ENCODE measurements at places on chromosomes 1 and 21.

DNA sequence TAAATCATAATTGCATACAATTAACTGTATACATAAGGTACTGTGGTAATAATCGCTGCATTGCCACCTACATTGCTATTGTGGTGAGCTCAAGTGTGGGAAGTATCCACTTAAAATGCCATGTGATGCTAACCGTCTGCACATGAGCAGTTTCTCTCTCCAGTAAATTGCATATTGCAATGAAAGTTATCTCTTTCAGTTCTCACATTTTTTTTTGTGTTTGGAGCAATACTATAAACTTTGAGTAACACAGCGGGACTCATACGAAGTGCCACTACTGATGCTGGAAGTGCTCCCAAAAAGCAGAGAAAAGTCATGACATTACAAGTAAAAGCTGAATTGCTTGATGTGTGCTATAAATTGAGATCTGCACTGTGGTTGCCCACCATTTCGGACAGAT lies 38.5 kb downstream of the DISC1 start:
- DNase-seq: no peak

- DNase-seq: no peak
These were observed 69.2 kb downstream of the DTL start for GRCh38 chr1:212104586-212105325.

- DNase-seq: no peak
These were observed 156.3 kb downstream of the TM2D1 start for GRCh38 chr1:61568460-61569302.

DNA sequence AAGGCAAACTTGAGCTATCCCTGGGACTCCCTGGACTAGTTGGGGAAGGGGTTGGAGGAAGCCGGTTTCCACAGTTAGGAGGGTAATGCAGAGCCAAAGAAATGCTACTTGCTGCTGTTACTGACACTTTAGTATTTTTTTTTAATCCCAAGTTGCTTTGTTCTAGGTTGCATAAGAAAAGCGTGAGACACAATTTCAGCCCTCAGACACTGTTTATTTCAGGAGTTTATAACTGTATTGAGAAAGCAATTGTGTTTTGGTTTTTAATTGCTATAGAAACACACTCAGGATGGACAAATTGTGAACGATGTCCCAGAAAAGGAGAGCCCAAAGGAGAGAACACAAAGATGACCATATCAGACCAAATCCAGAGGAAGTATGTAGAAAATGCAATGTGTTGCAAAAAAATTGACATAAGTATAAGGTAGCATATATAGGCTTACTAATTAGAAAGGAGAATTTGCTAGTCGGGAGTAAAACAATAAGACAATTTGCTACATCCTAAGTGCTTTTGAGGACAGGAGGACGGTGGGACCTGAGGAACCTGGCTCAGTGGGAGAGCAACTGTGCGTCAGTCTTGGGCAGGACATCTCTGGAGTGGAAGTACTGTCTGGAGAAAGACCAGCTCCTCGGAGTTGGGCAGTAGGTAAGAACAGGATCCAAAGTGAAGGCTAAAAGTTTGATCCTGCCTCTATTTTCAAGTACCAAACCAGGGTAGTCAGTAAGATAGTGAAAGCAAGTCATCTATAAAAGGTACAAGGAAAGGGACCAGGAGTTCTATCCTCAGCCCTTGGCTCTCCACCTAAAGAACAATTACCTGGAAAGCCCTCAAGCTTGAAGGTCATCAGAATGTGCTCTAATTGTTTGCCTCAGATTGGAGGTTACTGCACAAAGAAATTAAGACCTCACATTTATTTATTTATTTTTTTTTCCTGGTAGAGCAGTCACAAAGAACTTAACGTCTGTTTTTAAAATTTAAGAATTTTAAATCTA lies 39.9 kb downstream of the DIPK1A start:
- no peak for DNase-seq

DNA sequence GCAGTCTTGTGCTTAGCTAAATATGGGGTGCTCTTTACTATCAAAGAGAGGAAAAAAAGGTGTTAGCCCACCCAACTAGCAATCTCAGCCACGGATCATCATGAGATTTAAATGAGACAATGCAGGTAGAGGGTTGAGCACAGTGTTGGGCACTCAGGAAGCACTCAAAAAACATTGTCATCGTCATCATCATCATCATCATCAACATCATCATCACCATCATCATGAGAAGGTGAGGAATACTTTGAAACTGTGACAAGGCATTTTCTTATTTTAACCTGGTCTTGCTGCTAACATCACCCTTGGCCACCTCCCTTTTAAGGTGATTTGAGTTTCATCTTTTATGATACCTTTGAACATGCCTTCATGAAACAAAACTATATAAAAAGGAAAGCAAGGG lies 3.3 kb upstream of the MAPKAPK2 start:
- DNase-seq: no peak

- DNase-seq: no peak
These were observed 479.8 kb upstream of the VAMP3 start for GRCh38 chr1:7290971-7291970.

DNA sequence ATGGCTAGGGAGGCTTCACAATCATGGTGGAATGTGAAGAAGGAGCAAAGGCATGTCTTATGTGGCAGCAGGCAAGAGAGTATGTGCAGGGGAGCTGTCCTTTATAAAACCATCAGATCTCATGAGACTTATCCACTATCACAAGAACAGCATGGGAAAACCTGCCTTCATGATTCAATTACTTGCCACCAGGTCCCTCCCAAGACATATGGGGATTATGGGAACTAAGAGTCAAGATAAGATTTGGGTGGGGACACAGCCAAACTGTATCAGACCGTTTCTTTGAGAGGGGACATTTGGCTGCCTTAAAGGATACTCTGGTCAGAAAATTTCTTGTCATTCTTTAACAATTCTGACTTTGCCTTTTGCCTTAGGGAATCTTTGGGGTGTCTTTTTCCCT lies 3.2 kb upstream of the XPR1 start:
- DNase-seq: no peak

- DNase-seq: no peak
These were observed 84.6 kb downstream of the LAMC2 start for GRCh38 chr1:183270541-183271141.

GRCh38 chr1:71561206-71561605 lies 480.4 kb upstream of the ZRANB2 start:
- no peak for DNase-seq

GRCh38 chr21:38472412-38473108 lies 25.7 kb downstream of the ERG start:
- no peak for DNase-seq

GRCh38 chr1:163174524-163175437 lies 27.9 kb downstream of the RGS5 start:
- DNase-seq: no peak

GRCh38 chr1:33768106-33768505 lies 95.8 kb upstream of the HMGB4 start:
- DNase-seq: no peak

- no peak for DNase-seq
These were observed 79.4 kb upstream of the COL11A1 start for GRCh38 chr1:103187673-103188072.

DNA sequence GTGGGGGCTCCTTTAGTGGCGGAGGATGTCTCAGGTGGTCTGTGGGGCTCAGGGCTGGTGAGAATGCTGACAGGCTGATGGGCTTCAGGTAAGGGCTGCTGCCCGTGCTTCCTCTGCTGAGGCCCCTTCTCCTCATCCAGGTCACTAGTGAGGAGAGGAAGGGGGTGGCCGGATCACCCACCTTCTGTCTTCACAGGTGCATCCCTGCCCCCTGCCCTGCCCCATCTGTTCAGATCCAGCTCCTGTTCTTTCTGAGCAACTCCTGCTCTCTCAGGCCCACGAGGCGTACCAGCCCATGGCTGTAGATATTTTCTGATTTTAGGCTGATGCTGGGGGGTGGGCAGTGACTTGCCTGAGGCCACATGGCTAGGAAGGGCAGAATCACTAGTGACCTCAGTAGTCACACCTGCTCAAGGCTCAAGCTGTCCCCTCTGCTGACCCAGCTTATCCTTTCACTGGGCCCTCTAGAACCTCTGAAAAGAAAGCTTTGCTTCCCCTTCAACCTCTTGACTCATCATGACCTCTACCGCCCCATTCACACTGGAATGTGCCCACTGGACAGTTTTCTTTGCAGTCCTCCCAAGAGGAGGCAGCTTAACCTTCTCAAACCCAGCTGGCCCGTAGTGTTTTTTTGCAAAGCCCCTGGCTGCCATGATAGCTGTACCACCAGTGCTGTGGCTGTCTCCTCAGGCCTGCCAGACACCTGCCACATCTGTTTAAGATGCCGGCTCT lies 14.8 kb downstream of the DCST2 start:
- DNase-seq: no peak

- no peak for DNase-seq
These were observed 10.4 kb downstream of the WRAP73 start for GRCh38 chr1:3639397-3639911.

DNA sequence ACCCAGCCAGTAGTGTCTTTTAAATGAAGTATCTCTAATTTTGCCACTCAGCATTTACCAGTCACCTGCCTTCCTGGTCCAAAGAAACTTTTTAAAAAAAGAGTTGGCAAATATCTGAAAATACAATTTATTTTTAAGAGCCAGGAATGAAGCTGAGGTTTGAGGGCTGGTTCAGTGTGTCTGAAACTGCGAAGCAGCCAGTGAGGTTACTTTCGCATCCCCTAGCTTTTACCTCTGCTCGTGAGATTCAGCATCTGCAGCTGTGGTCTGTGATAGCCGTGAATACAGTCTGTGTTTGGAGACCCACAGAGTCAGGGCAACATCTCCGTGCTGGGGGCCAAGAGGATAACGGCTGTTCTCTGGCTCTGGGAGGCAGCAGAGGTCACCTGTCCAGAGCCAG lies 21.3 kb upstream of the KCNAB2 start:
- DNase-seq: no peak

GRCh38 chr1:155008015-155008941 lies 5.7 kb downstream of the ZBTB7B start:
- DNase-seq: no peak

- DNase-seq: no peak
These were observed 23.3 kb upstream of the SNX7 start for GRCh38 chr1:98638185-98638584.

GRCh38 chr1:184493987-184494388 lies 107.2 kb downstream of the C1orf21 start:
- DNase-seq: no peak

GRCh38 chr1:19828546-19828945 lies 13.5 kb upstream of the RNF186 start:
- no peak for DNase-seq

- no peak for DNase-seq
These were observed 16.9 kb downstream of the RPTN start for GRCh38 chr1:152141971-152142584.

DNA sequence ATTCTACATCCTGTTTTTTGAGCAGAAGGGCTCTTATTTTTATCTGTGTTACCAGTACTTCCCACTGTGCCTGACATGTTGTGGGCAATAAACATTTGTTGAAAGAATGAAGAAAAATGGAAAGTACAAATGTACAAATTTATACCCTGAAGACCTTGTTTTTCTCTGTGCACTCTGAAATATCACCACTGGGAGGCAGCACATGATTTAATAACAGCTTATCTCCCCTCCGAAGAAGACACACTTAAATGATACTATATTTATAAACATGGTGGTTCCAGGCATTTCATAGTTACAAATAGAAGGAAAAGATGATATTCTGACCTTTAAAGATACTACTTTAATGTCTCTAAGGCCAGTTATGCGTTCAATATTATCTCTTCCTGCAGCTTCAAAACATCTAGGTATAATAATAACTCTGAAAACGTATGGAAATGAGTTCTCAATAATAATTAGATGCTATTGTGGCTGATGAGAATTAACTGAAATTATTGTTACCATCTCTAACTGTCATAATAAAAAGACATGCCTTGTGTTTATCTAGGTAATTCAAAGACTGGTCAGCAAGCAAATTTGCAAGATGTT lies 12.8 kb downstream of the DYNLT5 start:
- peak; percentile 44 for DNase-seq

- DNase-seq: no peak
These were observed 4.6 kb upstream of the TRPM2 start for GRCh38 chr21:44348861-44349260.

DNA sequence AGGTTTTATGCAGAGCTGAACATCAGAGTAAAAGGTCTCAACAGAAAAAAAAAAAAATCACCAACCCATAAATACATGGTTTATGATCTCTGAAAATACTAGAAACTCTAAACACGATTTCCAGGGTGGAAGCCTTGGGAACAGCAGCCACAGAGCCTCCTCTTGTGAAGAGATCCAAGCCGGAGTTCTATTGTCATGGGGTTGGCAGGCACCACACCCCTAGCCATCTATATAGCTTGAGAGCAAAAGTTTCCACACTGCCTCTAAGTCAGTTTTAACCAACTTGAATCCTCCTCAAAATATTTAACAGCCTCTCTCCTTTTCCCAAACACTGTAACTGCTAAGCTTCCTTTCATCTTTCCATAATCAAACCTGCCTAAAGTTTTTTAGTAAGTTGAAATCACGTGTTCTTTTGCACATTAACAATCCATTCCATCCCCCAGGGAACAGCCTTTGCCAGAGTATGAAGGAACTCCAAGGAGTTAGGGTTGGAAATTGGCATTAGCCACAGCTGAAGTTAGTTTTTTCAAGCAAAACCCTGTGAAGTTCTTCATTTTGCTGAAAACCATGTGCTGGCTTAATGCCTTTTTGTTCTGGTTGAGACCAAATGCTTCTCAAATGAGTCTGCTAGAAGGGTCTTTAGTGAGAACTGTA lies 13.8 kb upstream of the SEC16B start:
- no peak for DNase-seq

DNA sequence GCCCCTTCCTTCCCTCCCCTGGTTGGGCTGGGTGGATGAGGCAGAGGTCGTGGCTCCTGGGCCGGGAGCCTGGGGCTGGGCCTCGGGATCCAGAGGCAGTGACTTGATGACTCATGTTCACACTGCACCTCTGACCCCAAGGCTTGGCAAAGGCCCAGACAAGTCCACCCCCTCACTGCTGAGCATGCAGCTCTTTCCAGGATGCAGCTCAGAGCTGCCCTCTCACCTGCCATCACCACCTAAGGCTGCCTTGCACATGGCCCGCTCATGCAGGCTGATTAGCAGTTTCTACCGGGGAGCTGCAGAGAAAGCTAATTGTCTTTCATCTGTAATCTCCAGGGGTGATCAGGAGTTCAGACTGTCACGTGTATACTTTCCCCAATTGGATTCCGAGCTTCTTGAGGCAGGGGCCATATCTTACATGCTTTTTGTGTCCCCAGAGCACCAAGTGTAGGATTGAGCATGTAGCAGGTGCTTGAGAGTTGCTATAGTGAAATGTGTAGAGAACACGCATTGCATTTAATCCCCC lies 62.1 kb downstream of the LRRN2 start:
- DNase-seq: no peak

GRCh38 chr21:45317398-45318145 lies 29.9 kb upstream of the POFUT2 start:
- DNase-seq: no peak

- peak; percentile 74 for DNase-seq
These were observed 64.6 kb downstream of the SIK1 start for GRCh38 chr21:43362321-43362791.

DNA sequence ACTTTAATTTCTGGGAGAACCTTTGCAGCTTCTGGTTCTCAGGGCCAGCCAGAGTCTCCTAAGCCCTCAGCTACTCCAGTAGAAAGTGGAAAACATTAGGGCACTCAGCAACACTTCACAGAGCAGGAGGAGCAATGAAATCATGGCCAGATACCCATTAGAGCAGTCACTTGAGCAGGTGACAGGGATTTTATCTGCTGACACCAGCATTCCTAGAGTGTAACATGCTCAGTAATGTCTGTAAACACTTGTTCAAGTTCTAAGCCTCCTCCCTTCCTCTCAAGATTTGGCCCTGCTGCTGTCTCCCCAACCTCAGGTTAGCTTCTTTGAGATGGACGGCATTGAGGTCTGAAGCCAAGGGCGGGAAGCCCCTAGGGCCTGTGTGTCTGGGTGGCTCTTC lies 218.0 kb downstream of the GRIK3 start:
- DNase-seq: no peak
